Ovary (tissue), 10 donors: ENCODE measurements at places on chromosomes 7 and 10. TPM values are rescaled to one million over a fixed set of nuclear protein-coding genes. Genes with fewer than 3 reads are reported as not detected.

GRCh38 chr10:24318517-24318916 lies 109.6 kb downstream of the KIAA1217 start:
- DNase-seq, result no peak

The DBNL gene
- total RNA-seq, result 56.3 TPM

The TLX1 gene
- total RNA-seq, result not detected

The RNLS gene
- 9.3 TPM for total RNA-seq

DNA sequence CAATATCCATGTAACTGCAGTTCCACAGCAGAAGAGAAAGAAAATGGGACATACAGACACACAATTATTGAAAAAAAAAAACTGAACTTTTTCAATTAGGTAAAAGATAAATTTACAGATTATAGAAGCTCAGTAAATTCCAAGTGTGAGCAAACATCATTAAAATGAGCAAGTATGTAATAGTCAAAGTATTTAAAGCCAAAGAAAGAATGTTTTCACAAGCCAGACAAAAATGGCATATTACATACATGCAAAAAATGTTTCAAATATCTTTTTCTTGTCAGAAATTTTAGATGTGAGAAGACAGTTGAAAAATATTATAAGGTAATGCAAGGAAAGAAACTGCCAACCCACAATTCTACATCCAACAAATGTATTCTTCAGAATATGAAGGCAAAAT lies 150.2 kb upstream of the AKR1E2 start:
- DNase-seq, result no peak

DNA sequence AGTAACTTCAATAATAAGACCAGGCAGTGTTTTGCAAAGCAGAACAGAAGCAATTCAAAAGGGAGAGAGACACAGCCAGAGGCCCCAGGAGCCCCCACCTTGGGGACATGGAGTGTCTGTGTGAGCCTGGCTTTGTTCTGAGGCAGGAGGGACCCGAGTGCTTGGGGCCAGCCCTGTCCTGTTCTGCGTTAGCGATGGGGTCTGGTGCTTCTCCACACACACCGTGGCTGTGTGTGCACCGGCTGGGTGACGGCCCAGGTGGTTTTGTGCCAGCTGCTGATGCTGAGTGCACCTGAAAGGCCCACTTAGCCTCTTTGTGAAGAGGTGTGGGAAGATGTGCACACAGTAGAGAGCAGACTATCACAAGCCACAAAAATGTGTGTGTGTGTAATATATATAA lies 468.9 kb downstream of the DNAJB6 start:
- DNase-seq, result no peak

DNA sequence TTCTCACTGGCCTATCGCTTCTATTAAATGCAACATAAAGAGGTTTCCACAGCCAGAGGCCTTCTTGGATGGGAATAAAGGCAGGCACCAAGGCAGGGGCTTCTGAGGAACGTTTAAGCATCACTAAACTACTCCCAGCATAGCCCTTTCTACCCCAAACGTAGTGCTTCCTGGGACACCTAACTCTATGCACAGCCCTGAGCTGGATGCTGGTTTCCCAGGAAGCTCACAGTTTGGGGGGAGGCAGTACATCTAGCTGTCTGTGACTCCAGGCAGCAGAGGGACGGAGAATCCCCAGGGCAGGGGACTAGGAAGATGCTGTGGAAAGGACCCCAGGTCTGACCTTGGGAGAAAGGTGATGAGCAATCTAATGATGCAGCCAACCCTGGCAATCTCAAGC lies 192.8 kb upstream of the ZMIZ1 start:
- no peak for DNase-seq

The COBL gene
- 33.4 TPM for total RNA-seq
